ENCODE measurements at places on chromosomes 11 and 22. TPM values are rescaled to one million over a fixed set of nuclear protein-coding genes. Genes with fewer than 3 reads are reported as not detected.

The DGCR6 gene
- total RNA-seq, result 0.56 TPM

GRCh38 chr11:129410395-129410960, 34.8 kb downstream of the BARX2 start:
- no peak for DNase-seq
- no peaks in the 10 kb centered on the region for H3K36me3 ChIP-seq
- H3K27ac ChIP-seq, result no peak overlapping the region

- peaks cover 4% of the 10 kb centered on the region for H3K4me1 ChIP-seq
- no peak overlapping the region for H3K27ac ChIP-seq
- DNase-seq, result no peak
Measured at GRCh38 chr11:95853862-95854261, 63.6 kb downstream of the CEP57 start.

The IFITM10 gene
- under 0.01 TPM for total RNA-seq

DNA sequence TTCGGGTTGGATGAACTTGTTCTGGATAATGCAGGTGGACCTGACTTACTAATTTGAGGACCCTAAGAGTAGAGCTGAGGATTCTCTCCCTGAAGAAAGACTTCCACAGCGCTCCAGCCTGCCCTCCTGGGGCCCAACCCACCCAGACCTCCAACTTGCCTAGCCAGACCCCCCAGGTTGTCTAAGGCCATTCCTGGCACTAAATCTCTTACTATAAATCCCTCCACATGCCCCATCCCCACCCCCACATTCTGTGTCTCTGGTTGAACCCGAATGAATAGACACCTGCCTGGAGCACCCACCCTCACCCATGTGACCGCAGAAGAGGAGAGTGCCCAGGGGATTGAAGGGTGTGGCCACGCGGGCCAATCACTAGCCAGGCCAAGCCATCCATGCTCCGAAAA, 1480.0 kb downstream of the TBC1D22A start:
- no peaks in the 10 kb centered on the region for H3K36me3 ChIP-seq
- no peaks in the 10 kb centered on the region for H3K27me3 ChIP-seq
- no peak overlapping the region for H3K4me3 ChIP-seq
- DNase-seq, result no peak

The LDLRAD3 gene
- 2.7 TPM for total RNA-seq

The LRRC10B gene
- total RNA-seq, result not detected

The RNF26 gene
- 3.4 TPM for total RNA-seq

The LPXN gene
- total RNA-seq, result 11.9 TPM

DNA sequence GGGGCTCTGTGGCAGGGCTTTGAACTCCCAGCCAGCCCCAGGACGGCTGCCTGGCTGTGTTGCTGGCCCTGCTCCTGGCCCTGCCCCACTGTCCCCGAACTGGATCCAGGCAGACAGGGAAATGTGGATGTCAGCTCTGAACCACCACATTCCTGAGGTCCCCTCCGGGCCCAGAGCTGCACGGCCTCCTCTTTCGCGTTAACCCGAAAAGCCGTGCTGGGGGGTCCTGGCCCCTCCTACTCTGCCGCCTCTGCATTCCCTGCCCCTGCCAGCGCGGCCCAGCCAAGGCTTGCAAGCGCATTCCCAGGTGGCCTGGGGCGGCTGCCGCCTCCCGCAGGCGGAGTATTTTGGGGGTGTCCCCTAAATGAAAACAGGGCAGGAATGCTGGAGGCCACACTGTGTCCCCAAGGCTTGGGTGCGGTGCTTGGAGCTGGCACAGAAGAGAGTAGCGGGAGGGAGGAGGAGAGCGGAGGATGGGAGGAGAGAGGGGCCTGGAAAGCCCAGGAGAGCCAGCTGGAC, 5.4 kb downstream of the LINC01488 start:
- DNase-seq, result no peak
- peaks cover 3% of the 10 kb centered on the region for H3K27me3 ChIP-seq
- H3K36me3 ChIP-seq, result no peaks in the 10 kb centered on the region
- no peak overlapping the region for H3K4me3 ChIP-seq
- no peak overlapping the region for H3K27ac ChIP-seq

The DGAT2 gene
- total RNA-seq, result 2.2 TPM

DNA sequence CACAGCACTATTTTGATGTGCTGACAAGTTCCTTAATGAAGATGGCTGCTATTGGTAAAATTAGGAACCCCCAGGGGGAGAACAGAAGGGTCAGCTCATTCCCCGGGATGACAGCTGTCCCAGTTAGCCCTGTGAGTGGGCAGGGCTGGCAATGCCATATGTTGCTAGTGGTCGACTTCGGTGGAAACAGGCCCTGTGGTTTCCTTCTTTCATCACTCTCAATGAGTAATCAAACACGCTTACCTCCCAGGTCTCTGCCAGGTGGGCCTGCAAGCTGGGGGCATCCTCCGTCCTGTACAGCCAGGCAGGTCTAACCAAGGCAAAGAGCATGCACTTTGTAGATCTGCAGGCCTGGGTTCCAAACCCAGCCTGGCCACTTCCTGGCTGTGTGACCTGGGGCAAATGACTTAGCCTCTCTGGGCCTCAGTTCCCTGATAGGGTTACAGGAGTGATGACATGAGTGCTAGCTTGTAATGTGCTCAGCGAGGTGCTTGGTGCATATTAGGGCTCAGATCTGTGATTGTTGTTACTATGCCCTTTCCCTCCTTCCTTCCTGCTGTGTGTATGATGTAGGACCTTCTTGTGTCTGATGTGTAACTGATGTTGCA, 85.2 kb downstream of the TSPAN18 start:
- no peak for DNase-seq
- no peak overlapping the region for H3K4me3 ChIP-seq
- peaks cover 17% of the 10 kb centered on the region for H3K27me3 ChIP-seq
- H3K27ac ChIP-seq, result no peak overlapping the region
- H3K4me1 ChIP-seq, result peaks cover 2% of the 10 kb centered on the region
- no peaks in the 10 kb centered on the region for H3K36me3 ChIP-seq

- no peak overlapping the region for H3K4me3 ChIP-seq
- DNase-seq, result no peak
- no peaks in the 10 kb centered on the region for H3K27me3 ChIP-seq
- peaks cover 6% of the 10 kb centered on the region for H3K4me1 ChIP-seq
Measured at GRCh38 chr11:1297011-1297575, 12.3 kb downstream of the TOLLIP start.

The RASL10A gene
- total RNA-seq, result not detected

The WNT7B gene
- under 0.01 TPM for total RNA-seq

DNA sequence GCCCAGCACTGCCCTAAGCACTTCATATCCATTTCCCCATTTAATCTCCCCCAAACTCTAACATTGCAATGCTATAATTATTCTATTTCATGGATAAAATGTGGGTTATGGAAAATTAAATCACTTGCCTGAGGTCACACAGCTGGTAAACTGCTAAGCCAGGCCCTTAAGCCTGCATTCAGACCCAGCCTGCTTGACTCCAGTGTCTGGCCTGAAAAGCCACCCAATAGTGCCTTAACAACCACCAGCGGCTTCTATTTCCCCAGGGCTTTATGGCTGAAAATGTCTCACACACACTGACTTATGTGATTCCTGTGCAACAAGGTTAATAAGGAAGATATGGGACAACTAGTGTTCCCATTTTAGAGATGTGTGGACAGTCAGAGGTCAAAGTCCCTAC, 178.5 kb upstream of the SNX19 start:
- H3K4me1 ChIP-seq, result peaks cover 11% of the 10 kb centered on the region
- DNase-seq, result no peak
- H3K27ac ChIP-seq, result no peak overlapping the region
- H3K36me3 ChIP-seq, result no peaks in the 10 kb centered on the region

The ST14 gene
- not detected for total RNA-seq

DNA sequence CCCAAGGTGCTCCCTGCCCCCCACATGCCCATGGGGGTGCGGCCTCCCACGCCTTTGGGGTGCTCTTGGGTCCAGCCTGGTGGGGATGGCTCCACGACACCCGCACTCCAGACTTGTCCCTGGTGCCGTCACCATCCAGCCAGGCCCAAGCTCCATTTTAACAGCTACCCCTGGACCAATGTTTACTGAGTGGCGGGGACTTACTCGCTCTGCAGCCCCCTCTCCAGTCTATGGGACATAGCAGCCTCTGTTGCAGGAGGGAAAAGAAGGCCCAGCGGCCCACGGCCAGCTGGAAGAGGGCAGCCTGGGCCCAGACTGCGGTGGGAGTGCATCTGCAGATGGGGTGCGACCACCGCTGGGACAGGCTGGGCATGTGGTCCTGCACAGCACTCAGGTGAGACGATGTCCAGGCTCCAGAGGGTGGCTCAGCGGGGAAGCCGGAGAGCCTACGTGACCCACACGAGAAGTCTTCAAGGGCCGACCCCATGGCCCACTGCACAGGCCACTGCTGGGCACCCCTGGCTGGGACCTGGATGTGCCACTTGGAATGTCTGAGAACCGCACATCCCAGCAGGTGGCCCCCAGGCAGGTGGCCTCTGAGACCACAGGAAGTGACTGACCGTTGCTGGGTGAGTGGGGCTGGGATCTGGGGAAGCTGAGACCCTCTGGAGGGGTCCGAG, 18.1 kb downstream of the IL17REL start:
- no peak overlapping the region for H3K4me3 ChIP-seq
- no peaks in the 10 kb centered on the region for H3K36me3 ChIP-seq
- no peak overlapping the region for H3K27ac ChIP-seq
- peaks cover 3% of the 10 kb centered on the region for H3K27me3 ChIP-seq

DNA sequence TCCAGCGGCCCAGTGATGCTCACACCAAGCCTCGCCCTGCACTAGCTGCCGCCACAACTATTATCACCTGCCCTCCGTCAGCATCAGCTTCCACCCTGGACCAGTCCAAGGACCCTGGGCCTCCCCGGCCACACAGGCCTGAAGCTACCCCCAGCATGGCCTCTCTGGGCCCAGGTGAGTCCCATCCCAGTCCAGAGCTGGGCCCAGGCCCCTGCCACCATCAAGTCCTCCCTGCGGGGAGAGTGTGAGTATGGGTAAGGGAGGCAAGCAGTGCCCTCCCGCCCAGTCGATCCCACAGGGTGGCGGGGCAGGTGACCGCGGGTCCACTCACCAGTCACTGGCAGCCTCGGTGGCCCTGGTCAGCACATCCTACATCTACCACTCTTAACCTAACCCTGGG, 9.5 kb upstream of the SUSD2 start:
- H3K27me3 ChIP-seq, result no peaks in the 10 kb centered on the region
- H3K4me3 ChIP-seq, result no peak overlapping the region
- no peaks in the 10 kb centered on the region for H3K4me1 ChIP-seq
- DNase-seq, result no peak

DNA sequence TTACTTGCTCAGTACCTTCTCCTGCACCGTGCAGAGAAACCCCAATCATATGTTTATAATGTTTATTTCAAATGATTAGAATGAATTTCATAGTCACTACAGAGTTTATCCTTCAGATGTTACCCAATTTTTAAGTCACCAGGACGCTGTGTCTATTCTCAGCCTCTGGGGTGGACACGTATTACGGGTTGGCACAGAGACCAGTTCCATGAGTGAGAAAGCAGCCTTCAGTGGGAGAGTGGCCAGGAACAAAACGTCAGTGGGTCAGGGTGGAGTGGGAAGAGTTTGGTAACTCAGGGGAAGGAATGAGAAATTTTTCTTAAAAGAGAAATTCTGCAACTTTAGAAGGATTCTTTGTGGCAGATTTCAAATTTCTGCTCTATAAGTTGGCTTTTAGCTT, 77.1 kb upstream of the MTMR2 start:
- H3K27ac ChIP-seq, result no peak overlapping the region
- H3K4me1 ChIP-seq, result peaks cover 6% of the 10 kb centered on the region
- H3K4me3 ChIP-seq, result no peak overlapping the region
- no peaks in the 10 kb centered on the region for H3K27me3 ChIP-seq

- no peak for DNase-seq
- no peaks in the 10 kb centered on the region for H3K36me3 ChIP-seq
- no peak overlapping the region for H3K27ac ChIP-seq
- H3K27me3 ChIP-seq, result peaks cover 4% of the 10 kb centered on the region
- H3K4me3 ChIP-seq, result no peak overlapping the region
Measured at GRCh38 chr11:62999156-62999555, 14.4 kb upstream of the SLC22A6 start.

The SEC14L6 gene
- not detected for total RNA-seq

- no peak for DNase-seq
- H3K27me3 ChIP-seq, result peaks cover 2% of the 10 kb centered on the region
- H3K4me1 ChIP-seq, result no peaks in the 10 kb centered on the region
- no peak overlapping the region for H3K4me3 ChIP-seq
Measured at GRCh38 chr22:25183949-25184619, 15.6 kb upstream of the CRYBB3 start.

DNA sequence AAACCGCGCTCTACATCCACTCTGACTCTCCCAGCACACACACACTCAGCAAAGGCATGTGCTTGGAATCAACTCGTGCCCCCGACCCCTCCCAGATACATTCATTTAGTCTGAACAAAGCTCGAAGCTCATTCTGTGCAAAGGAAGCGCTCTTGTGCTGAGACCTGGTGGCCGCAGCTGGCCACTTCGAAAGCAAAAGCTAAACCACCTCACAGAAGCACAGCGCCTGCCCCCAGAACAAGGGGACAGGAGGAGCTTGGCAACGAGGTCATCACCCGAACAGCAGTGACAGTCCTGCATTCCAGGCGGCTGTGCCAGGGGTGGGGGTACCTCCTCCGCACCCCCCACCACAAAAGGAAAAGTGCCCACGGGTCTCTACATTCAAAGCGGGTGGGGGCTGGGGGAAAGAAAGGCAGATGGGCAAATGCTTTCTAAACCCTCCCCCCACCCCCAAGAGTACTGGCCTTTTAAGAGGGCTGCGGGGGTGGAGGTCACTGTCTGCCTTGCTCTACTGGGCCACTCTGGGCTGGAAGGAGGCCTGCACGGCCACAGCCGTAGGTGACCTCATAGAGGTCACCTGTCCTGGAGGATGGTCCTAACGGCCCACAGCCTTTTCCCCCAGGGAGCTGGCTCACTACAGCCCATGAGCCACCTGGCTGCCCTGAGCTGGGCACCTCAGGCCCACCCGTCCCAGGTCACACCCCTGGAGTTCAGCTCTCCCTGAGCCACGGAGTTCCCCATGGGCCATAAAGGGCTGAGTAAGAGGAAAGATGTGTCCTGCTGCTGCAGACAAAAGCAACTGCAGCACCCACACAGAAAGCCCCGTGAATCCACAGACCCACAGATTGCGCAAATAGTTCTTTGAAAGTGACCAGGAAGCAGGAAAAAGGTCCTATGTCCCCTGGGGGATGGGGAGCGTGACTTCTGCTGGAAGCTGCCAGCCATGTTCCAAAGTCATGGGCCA, 21.3 kb downstream of the CBX7 start:
- H3K4me3 ChIP-seq, result no peak overlapping the region
- no peak overlapping the region for H3K27ac ChIP-seq
- H3K36me3 ChIP-seq, result no peaks in the 10 kb centered on the region
- H3K4me1 ChIP-seq, result peaks cover 8% of the 10 kb centered on the region
- H3K27me3 ChIP-seq, result peaks cover 2% of the 10 kb centered on the region

All from IMR-90 (cell line).